Dermis blood vessel endothelial cell (primary cell): ENCODE measurements at places on chromosomes 13 and 19.

DNA sequence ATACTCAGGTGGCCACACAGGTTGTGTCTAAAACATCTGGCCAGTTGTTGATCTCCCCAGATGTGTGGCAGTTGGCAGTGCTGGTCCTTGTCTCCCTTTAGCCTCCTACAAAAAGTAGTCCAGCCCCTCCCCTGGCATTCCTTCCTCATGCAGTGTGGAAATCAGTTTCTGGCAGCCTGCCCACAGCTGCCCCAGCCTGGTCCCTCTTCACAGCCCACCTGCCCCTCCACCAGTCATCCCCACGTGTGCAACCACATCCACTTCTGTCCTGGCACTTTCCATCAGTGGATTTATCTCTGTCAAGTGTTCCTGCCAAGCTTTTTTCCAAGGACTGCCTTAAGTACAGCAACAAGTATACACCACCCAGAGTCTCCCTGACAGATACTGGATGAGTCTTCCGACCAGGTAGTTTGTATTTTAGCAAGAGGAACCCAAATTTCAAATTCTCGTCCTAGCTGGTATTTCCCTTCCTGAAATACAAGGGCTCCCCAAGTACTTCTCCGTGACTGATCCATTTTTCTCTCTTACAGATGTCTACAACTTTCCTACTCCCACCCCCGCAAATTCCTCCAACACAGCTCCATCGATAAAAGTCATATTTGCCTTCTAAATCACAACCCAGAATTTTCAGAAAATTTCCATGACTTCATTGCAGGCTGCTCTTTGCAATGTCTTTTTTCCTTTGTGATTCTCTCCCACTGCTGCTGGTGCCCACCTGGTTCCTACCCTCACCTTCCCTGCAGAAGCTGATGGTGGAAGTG, 313.5 kb downstream of the FOXO1 start:
- DNase-seq, result no peak

GRCh38 chr13:24215732-24216131, 55.2 kb downstream of the SPATA13 start:
- peak; percentile 91 for DNase-seq

GRCh38 chr13:50577806-50578205, 265.7 kb downstream of the DLEU7 start:
- DNase-seq, result no peak

DNA sequence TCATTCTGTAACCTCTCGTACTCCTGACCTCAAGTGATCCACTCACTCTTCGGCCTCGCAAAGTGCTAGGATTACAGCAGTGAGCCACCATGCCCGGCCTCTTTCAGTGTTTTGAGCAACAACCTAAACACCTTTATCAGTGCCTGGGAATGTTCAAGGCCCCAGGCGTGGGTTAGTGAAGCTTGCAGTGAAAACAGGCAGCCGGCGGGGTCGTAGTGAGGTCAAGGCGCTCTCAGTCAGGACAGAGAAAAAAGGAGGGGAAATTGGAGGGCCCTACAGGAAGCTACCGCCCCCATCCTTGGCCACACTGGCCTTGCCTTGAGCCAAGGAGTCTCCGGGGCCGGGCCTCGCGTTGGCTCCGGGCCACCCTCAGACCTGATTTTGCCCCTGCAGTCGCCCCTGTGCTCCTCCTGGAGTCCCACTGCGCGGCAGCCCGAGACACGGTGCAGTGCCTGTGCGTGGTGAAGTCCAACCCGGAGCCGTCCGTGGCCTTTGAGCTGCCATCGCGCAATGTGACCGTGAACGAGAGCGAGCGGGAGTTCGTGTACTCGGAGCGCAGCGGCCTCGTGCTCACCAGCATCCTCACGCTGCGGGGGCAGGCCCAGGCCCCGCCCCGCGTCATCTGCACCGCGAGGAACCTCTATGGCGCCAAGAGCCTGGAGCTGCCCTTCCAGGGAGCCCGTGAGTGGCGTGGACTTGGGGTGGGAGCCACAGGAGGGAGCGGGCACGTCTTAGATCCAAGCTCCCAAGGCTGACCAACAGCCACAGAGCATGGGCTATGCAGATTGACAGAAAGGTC, 17.7 kb downstream of the MAG start:
- DNase-seq, result peak; percentile 50

DNA sequence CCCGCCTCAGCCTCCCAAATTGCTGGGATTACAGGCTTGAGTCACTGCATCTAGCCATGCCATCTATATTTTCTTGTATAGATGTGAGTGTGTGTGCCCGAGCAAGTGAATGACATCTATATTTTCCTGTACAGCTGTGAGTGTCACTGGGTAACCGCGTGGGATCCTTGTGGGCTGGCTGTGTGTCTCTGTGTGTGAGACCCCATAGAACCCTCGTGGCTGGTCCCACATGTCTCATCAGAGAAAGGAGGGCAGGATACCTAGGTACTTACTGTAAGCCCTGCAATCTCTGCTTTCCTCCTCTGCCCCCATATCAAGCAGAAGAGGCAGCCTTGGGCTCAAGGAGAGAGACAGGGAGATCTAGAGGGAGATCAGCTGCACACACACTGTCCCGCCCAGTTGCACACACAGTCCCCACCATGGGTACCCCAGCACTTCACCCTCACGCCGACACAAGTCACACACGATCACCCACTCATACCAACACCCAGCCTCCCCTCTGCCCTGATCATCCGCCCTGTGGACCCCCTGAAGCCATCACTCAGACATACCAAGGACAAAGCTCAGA, 655 bp downstream of the DENND1C start:
- DNase-seq, result no peak

- no peak for DNase-seq
Measured at GRCh38 chr19:33427801-33428626, 54.5 kb downstream of the CEBPG start.

DNA sequence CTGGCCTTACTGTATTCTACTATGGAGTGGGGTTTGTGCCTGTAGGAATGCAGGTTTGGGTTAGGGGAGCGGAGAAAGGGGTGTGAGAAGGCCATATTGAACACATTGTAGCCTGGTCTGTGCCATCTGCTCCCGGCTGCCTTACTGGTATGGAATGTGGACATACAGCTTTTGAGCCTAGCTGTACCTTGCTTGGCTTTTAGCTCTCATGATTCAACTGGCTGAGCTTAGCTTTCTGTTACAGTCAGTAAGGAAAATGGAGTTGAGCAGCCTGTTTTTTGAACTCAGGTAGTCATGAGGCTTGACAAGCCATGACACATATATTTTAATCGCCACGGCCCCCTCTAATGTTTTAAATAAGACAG, 41.6 kb downstream of the ARHGAP35 start:
- no peak for DNase-seq

DNA sequence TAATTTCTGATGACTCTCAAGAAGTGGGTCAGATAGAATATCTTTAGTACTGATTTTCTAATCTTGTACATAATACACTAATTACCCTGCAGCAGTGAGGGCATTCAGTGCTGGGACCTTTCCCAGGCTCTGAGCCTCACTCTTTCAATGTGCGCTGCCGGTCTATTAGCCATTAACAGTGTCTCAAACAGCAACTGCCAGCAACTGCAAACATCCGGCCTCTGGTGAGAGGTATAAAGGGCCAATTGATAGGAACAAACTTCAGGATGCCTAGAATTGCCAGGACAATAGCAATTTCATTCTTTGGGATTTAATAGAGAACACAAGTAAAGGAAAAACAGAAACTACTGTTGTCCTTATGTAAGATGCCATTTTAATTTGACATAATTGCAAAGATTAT, 604.4 kb upstream of the SPRY2 start:
- DNase-seq, result peak; percentile 66

DNA sequence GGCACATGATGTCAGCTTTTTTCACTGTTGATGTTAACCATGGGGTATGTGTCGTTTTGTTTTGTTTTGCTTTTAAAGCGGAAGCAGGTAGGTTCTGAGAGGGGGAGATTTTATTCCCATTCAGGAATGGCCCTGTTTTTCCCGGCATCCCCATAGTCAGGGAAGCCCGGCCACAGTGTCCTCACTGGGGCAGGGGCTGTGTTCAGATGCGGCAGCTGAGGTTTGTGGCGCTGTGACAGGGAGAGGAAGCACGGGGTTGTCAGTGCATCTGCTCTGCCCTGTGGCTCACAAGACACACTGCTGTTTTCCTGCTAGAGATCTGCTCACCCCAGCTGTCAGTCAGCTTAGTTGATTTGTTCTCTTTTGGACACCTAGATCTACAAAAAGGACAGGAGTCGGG, 27.6 kb downstream of the ANKRD27 start:
- DNase-seq, result peak; percentile 6

GRCh38 chr13:105112561-105112960, 1422.9 kb downstream of the EFNB2 start:
- DNase-seq, result no peak

GRCh38 chr13:75324413-75324940, 157.5 kb downstream of the TBC1D4 start:
- DNase-seq, result peak; percentile 55
